ENCODE measurements at places on chromosomes 1 and 21.

DNA sequence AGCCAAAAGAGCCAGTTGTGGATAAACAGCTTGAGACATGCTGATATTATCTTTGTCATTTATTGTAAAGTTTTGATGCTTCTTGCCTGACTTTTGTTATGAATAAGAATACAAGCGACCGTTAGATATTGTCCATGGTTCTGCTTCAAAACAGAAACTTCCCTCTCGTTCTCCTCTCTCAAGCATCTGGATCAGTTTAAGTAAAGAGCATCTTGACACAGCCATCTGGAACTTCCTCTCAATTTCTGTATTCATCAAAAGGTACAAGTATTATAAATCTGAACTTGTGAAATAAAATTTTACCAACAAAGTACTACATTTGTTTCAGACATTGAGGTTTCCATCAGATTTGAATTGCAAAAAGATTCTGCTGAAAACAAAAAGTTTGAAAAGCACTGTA is 36.4 kb upstream of the CLDN14 start:
- DNase-seq, result no peak

DNA sequence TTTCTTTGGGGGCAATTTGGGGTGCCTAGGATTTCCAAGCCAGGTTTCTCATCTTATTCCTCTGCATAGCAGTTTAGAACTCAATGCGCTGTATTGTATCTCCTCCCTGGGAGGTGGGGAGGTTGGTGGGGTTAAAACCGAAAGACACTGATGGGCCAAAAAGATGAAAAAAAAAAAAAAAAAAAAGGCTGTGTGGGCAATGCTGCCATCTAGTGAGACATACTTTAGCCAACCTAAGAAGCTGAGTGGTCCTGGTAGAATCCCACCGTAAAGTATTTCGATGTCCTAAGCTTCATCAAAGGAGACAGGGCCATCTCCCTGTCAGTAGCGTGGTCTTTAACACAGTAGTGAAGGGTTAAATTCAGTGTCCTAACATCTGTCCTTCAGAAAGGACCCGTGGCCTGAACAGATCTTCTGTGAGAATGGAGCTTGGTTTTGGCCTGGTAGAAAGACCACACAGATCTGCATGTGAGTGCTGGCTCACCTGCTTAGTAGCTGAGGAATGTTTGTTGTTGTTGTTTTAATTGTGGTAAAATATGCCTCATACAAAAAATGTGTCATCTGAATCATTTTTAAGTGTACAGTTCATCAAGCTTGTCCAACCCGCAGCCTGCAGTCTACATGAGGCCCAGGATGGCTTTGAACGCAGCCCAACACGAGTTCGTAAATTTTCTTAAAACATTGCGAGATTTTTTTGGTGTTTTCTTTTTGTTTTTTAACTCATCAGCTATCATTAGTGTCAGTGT is 226.2 kb downstream of the KIF26B start:
- no peak for DNase-seq

GRCh38 chr1:20069874-20070273 is at the start of gene PLA2G5:
Gene PLA2G5 (plus strand): TSS chr1:20070194. CDS start chr1:20084831, 14,637 bp downstream.
- DNase-seq, result no peak

DNA sequence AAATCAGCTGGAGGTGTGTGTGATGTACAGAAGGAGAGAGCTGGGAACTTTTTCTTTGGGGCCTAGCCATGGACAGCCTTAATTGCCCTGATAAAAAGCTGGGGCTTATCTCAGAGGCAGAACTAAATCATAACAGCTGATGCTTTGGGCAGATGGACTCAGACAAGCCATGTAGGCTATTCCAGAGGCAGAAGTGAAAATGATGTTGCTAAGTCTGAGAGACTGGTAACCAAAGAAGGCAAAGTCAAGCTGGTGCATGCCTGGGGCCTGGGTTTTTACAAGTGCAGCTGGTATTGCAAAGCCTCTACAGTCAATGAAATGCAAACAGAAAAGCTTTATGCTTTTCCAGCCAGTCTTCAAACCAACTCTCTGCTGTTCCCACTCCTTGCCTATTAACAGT is 39.0 kb upstream of the LMX1A start:
- no peak for DNase-seq

GRCh38 chr1:118974661-118975060 is 13.5 kb downstream of the TBX15 start:
- DNase-seq, result no peak

DNA sequence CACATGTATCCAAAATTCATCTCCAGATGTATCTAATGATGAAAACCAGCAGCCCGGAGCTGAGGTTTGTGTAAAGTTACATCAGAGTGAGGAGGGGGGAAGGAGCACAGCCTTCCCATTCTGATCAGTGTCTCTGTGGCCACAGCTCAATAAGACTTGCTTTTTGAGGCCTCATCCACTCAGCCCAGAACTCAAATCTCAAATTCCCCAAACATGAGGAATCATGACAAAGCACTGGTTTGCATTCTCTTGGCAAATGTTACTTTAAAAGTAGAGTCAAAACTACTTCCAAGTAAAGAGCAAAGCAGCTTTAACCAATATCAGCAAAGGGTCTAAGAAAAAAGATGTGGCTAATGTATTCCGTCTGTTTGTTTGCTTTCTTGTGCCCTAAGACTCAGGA is 30.9 kb downstream of the CCN1 start:
- no peak for DNase-seq

- DNase-seq, result peak; percentile 46
Measured at GRCh38 chr1:160428655-160429054, 28.3 kb downstream of the VANGL2 start.

- no peak for DNase-seq
Measured at GRCh38 chr21:16377857-16378256, 648.1 kb downstream of the USP25 start.

DNA sequence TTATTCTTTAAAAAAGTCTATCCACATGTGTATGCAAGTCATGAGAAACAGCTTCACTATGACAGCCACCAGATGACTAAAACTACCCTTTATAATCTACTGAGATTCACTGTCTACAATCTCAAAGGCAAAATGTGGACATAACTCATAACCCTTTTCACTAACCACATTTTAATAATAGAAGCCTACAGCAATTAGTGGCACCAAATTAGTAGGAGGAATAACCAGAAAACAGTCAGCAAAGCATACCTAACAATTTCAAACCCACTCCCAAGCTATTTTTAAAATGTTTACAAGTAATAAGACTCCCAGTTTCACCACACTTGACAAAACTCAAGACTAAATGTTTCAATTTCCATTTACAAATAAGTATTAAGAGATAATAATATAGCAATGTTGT is 442.9 kb downstream of the PTPRC start:
- no peak for DNase-seq
